ENCODE measurements at places on chromosomes 13 and 19.

DNA sequence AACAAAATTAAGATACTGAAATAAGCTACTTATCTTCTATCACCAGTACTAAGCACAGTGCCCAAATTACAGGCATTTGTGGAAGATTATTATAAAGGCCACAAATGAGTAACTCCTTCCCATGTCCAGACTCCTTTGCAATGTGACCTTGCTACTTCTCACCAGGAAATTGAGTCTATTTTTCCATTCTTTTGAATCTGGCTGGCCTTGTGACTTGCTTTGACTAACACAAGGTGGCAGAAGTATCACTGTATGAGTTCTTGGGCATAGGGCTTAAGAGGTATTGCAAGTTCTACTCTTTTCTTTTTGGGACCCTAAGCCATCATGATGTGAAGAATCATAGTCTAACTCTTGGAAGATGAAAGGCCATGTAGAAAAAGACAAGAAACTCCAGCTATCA lies 49.9 kb downstream of the UGGT2 start:
- no peak for DNase-seq

- no peak for DNase-seq
Observed at GRCh38 chr13:35474496-35475211, 1.8 kb downstream of the MAB21L1 start.

DNA sequence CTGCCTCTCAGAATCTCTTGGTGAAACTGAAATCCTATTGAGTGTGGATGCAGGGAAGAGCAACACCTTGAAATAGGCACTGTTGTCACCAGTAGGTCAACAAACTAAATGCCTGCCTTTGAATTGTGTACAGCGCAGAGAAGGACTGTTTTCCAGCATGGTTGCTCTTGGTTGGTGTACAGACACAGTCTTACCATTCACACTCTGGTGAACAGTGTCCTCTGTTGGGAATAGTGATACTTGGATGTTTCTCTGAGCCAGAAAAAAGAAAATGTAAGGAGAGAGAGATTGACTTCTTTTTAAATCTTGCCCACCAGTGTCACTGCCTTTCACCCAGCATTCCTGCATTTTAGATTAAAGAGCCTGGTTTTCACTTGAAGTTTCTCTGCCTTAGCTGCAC lies 179.7 kb downstream of the STK24 start:
- no peak for DNase-seq

DNA sequence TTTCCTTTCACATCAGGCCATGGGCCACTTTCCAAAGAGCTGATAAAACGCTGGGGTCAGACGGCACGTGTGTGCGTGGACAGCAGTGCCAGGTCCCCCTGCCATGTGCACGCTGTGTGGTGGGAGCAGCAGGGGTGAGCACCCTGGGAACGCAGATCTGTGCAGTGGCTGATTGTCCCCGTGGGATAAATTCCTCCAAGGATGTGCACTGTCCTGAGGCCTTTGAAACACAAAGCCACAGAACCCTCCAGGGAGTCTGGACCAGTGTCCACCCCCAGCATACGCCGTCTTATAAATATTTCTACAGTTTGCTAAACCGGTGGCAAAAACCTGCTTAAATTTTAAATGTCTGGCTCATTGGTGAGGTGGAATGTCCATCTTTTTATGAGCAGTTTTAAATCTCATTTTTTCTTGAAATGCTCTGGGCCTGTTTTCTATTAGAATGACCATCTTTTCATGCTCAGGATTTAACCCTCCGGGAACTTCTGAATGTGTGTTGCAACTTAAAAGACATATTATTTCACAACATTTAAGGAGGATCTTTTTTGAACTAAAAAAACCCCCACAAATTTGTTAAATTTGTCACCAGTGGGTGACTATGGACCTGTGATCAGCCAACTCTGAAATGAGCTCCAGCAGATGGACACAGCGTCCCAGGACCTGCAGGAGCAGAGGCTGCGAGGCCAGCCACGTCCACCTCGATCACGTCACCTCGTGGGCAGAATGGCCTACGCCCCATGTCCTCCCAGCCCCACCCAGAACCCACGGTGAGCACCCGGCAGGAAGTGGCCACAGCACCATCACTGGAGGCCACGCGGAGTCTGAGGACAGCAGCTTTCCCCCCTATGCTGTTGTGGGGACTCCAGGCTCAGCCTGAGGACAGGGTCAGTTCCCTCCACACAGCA lies 68.6 kb downstream of the RASA3 start:
- peak; percentile 81 for DNase-seq

DNA sequence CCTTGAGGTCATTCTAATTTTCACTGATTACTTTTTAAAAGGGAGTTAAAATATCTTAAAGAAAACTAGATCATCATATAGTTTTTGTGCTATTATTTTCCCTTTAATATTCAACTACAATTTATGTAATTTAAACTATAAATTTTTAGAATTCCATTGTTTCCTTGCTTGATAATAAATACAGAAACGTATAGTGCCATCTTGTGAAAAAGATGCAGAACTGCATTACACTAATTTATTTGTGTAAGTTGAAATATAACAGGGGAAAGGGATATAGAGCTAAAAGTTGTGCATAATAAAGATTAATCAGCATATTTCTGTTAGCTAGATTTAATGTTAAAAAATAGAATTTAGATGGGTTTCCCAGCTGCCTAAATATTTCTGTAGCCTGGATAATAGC lies 61.5 kb upstream of the TDRD3 start:
- no peak for DNase-seq

GRCh38 chr13:66859078-66859477 lies 371.1 kb downstream of the PCDH9 start:
- DNase-seq = no peak

GRCh38 chr13:30504081-30504480 lies 38.3 kb upstream of the HMGB1 start:
- no peak for DNase-seq

DNA sequence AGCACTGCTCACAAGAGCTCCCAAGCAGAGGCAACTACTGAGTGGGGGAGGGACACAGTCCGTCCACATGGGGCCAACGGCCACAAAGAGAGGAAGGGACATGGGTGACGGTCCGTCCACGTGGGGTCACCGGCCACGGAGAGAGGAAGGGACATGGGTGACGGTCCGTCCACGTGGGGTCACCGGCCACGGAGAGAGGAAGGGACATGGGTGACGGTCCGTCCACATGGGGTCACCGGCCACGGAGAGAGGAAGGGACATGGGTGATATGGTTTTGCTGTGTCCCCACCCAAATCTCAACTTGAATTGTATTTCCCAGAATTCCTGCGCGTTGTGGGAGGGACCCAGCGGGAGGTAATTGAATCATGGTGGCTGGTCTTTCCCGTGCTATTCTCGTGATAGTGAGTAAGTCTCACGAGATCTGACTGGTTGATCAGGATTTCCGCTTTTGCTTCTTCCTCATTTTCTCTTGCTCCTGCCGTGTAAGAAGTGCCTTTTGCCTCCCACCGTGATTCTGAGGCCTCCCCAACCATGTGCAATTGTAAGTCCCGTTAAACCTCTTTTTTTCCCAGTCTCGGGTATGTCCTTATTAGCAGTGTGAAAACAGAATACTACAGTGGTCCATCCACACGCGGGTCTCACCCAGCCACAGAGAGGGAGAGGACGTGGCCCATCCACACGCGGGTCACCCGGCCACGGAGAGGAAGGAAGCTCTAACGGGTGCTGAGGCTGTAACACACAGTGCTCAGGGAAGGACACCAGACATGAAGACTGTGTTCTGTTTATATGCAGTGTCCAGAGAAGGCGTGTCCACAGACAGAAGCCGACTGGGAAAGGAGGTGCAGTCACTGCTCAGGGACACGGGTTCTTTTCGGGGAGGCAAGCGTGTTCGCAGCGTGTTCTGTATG lies 48.5 kb downstream of the GAS6 start:
- no peak for DNase-seq

- no peak for DNase-seq
Observed at GRCh38 chr13:51887468-51887867, 25.7 kb downstream of the CCDC70 start.

DNA sequence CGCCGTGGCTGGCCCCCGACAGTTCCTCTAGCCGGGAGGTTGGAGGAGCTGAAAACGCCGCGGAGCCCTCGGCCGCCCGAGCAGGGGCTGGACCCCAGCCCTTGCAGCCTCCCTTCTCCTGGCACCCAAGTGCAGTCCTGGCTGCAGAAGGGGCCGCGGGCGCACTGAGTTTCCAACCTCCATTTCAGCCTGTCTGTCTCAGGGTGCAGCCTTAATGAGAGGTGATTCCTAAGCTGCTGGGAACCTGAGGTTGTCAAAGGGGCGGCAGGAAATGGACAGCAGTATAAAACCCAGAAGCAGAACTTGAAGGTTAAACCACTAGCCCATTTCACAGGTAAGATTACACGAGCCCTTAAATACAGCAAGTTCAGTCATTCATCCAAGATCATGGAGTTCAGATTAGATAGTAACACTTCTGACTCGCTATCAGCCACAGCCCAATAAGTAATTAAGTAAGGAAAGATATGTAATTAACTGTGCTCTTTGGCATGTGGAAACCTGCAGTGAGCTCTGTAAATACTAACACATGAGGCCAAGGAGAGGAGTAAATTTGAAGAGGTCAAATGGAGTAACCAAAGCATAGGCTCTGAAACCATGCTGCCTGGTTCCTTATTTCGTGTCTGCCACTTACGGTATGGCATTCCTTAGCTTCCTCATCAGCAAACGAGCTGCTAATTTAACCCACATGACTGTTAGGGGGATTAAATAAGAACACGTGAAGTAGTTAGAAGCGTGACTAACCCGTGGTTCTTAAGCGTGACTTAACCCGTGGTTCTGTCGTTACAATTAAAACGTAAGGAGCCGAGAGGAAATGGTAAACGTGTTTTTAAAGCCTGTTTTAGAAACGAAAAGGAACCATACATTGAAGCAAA lies 686 bp downstream of the SETDB2 start:
- no peak for DNase-seq

DNA sequence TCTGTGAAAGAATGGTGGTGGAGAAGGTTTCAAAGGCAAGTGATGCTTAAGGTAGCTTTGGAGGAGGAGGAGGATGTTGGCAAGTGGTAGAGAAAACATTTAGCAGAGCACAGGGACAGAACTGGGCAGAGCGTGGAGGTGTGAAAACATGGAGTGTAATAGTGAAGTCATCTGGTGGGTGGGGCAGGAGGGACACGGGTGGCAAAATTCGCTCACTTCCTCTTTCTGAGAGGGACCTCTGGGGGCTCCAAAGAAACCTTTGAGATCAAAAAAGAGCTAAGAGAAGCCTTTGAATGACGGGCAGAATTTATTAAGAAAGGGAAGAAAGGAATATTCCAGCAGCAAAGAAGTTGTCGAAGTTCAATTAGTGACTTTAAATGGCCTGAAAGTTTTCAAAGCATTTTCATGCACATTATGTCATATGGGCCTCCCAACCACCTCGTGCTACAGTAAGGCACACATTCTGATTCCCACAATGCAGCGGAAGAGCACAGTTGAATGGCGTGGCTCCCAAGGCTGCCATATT lies 82.8 kb downstream of the STARD13 start:
- DNase-seq = no peak

DNA sequence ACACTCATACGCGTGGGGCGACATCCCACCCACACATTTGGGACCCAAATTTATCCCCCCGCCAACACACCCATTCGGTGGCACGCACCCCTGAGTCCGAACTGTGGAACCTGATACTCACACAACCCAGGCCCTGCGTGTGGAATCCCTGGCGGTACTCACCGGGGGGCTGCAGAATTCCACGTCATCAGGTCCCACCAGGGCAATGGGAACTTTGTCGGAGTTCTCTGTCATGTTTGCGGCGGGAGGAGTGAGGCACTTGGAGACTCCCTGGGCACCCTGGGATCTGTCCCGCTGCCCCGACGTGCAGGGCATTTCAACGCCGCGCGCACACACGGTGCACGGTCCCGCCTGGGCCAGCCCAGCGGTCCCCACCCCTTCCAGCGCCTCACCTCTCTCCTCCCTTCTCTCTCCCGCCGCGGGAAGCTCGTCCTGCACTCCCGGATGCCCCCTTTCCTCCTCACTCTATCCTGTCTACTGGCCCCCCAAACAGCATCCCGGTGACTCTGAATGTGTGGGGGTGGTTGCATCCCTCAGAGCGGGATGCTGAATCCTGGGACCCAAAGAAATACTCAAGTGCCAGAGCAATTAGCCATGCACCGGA lies at the start of gene CNMD:
TSS of gene CNMD (minus strand) at position 353 of the 604 bp plus-strand sequence. CDS start at position 234, 119 bp downstream.
- no peak for DNase-seq

DNA sequence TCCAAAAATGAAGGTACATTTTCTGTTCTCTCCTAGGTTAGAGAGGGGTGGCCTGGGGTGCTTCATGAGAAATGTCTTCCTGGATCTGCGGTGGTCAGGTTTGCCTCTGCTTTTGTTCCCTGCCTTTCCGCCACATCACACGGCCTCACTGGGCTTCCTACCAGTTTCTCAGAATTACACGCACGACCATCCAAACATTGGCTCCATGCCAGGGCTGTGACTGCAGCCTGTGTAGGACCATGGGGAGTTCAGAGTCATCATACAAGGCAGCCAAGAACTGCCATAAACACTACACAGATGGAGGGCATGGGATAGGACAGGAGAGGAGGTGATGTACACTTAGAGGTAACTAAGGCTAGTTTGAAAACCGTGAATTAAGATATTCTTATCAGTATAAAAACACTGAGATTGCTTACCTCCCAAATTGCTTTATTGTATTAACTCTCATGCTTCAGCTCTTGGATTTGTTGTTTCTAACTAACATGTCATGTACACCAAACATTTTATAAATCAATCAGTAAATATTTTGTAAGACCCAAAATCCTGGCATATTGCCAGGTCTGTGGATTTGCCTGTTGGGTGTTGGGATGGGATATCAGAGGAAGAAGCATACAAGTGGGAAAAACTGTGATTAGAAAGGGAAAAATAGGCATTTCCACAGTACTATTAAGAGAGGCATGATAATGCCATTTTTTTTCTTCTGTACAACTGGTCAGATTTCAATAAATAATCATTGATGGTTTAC lies 45.2 kb downstream of the CDADC1 start:
- no peak for DNase-seq

- DNase-seq = no peak
Observed at GRCh38 chr19:42634409-42635232, 39.9 kb upstream of the CEACAM8 start.

GRCh38 chr13:47277774-47278173 lies 380.9 kb upstream of the HTR2A start:
- DNase-seq = no peak

DNA sequence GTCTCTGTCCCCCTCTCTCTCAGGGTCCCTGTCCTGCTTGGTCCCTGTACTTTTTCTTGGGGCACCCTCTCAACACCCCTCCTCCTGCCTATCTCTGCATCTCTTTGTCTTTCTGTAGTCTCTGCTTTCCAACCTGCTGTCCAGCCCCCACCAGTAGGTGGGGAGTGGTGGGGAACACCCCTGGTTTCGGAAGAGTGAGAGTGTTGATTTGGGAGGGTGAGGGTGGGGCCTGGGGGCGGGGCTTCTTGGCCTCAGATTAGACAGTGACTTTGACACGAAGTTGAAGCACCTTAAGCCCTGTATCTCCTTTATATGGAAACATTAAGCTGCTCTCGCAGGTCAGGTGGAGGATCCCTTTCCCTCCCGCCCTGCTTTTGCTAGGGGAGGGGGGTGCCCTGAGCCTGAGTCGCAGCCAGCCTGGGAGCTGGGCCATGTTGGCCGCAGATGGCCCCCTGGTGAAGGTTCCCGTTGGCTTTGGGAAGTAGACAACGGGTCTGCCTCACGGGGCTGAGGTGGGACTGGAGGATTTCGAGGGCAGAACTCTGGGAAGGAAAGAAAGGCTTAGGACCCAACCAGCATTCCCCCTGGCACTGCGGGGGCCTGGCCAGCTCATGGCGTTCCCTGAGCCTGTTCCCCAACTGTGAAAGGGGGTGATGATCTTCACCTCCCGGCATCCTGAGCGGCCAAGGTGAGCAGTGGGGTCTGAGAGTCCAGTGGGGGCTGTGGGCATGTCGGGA lies at the start of gene KCNJ14:
TSS of gene KCNJ14 (plus strand) at position 404 of the 737 bp plus-strand sequence. CDS start 6,151 bp downstream, outside the sequence.
- DNase-seq = no peak

GRCh38 chr13:77042566-77043177 lies 15.7 kb upstream of the FBXL3 start:
- no peak for DNase-seq

GRCh38 chr13:39148513-39148961 lies 110.3 kb downstream of the NHLRC3 start:
- DNase-seq = peak; percentile 44
